NB4 (cell line): ENCODE measurements at places on chromosomes 2 and 18.

GRCh38 chr18:47542551-47542950, 291.1 kb upstream of the SKOR2 start:
- DNase-seq: no peak

DNA sequence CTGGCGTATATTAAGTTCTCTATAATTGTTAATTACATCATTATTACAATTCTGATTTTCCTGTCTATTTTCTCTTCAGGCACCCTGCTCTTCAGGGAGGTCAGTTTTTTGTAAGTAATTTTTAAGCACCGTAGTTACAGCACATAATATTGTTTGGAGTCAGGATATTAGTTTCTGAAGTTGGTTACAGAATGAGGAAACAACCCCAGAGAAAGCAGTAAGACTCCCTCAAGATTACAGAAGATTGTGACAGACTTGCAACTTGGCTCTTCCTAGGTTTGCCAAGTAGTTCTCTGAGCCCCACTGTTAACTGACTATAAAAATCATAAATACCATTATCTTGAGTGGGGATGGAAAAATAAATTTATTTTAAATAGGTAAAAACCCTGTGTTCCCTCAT, 921 bp downstream of the RPE start:
- peak; percentile 76 for DNase-seq

GRCh38 chr2:39805936-39806608, 27.0 kb upstream of the THUMPD2 start:
- no peak for DNase-seq

DNA sequence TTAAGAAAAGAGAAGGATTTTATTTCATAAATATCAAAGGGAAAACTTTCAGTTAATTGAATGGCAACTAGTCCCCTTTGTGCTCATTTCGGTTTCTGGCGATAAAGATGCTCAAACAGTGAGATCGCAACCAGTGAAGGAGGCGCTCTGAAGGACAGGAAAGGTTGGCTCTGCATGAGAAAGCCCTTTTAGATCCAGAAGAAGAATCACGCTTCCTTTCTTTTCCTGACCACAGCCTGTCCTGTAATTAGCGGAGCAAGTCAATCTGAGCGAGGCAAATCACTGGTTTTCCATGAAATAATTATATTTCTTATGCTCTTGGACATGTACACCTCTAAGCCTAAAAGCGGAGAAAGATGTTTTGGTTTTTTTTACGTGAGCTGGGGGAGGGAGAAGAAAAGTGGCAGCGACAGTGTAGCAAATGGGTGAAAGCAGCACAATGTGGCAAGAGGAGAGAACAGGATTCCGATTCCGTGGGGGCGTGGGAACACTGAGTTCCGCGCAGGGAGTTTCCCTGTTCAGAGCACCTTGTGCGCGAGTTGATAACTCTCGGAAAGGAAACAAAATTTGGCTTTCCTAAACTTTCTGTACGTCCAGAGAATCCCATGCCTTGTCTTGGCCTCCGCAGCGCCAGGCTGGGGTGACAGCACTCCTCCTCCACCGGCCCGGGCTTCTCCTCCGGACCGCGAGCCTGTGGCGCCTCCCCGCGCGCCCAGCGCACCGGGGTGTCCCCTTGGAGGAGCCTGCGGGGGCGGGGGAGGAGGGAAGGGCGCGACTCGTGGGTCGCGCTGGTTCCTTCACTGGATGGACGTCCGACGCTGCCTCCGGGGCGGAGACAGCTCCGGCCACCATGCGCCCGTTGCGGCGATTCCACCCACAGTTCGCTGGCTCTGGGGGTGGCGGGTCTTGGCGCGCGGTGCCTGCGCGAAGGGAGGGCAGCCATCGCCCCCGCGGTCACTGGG, 620 bp upstream of the SLC9A2 start:
- peak; percentile 37 for DNase-seq

- no peak for DNase-seq
Measured at GRCh38 chr2:27870724-27871123, 19.5 kb downstream of the RBKS start.

GRCh38 chr2:233271693-233272092, 20.2 kb downstream of the ATG16L1 start:
- DNase-seq: no peak

DNA sequence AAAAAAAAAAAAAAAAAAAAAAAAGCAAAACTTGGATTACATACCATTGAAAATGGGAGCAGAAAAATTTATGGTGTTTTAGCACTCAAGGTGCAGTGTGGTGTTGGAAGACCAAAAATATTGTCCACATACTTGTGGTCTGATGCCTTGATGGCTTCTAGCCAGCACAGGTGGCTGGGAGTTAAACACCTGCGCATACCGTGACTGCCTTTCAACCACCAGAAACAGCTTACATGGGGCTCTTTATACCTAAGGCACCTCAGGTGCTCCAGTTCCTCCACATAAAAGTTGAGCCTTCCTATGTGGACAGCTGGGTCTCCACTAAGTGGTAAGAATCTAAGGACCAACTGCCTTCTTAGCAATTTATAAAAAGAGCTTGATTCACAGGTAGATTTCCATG, 802.6 kb upstream of the CELF4 start:
- no peak for DNase-seq

DNA sequence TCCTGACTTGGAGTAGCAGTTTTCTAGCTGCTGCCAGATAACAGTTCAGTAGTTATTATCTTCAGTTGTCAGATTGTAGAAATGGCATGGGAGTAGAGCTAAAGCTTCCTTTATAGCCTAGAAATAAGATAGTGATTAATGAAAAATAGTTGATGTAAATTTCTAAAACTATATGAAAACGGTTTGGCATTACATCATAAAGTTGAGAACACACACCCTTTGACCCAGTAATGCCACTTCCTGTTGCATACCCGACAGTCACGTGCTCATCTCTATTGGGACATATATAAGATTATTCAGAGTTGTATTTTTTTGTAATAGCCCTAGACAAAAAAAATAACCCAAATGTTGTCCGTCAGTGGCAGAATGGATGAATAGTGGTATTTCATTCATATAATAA, 39.4 kb upstream of the ASB1 start:
- peak; percentile 77 for DNase-seq

DNA sequence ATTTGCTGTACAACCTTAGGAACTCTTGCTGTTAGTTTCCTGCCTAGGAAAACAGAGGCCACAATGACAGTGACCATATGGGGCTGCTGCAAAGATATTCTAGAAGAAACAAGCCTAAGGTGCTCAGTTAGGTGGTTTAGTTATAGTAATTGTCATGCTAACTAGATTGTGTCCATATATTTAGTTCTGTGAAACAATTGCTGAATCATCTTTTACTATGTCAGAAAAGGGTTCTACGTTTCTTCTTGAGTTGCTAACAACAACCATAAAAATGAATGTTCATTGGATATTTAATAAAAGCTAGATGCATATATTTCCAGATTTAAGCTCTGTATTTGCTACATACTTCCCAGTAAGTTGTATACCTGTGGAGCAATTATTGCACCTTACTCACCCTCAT, 597.2 kb upstream of the KLHL29 start:
- DNase-seq: no peak

DNA sequence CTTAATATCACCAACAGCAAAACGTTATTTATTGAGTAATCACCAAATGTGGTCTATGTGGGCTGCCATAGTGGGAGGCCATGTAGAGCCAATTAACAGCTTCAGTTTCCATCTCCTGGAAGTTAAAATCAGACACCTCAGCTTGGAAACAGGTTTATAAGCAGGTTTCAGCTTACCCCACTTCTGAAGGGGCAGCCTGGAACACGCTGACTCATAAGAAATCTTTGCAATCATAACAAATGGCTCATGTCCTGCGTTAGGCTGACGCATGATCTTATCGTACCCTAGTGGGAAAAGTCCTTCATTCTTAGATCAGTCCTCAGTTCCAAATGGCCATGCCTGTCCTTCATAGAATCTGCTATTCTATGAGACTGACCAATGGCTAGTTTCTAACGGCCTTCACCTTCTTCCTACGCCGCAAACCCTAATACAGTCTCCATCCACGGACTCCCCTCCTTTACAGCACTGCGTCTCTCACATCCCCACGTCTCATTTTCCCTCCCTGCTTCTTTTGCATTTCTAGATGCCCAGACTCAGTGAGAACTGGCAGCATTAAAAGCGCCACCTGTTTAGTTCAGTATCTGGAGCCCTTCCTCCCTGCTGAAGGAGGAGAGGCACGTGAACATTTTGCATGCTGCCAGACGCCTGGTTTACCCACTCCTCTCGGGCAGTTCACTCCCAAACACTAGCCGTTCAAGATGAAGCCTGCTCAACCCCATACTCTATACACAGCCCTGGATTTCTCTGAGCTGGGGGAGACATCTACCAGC, 24.2 kb upstream of the BZW1 start:
- DNase-seq: peak; percentile 65

- no peak for DNase-seq
Measured at GRCh38 chr18:11246495-11247300, 97.3 kb upstream of the PIEZO2 start.

DNA sequence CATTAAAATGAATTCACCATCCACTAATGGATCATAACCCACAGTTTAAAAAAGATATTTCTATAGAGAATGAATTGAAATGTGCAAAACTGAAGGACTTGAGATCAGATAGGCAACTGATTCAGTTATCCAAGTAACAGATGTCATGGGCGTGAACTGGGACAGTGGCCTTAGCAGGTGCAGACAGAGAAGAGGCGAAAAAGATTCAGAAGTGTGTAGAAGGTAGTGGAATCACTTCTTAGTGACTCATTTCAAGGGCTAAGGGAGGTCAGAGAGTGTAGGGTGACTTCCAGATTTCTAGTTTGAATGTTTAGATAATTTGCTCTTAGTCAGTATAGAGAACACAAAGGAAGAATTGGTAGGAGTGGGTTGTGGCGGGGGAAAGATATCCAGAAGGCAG, 79.7 kb downstream of the EHBP1 start:
- no peak for DNase-seq

GRCh38 chr2:18349421-18349820, 211.0 kb downstream of the RDH14 start:
- DNase-seq: no peak

- no peak for DNase-seq
Measured at GRCh38 chr2:34578641-34579040, 979.5 kb upstream of the FAM98A start.

DNA sequence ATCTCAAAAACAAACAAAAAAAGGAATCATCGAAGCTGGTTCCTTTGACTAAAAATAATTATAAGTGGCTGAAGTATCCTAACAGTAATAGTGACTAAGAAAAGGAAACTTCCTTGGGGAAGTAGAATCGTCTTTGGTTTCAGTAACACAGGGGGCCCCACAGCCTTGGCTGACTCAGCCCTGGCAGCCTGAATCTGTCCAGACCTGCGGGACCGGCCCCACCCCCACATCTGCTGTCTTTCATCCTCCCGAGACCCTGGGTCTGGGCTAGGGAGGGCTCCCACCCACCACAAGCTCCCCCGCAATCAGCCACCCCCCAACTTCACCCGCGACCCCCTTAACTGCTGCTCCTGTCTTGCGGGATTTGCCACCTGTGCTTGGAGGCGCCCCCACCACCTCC, 1452.6 kb upstream of the ACVR2A start:
- peak; percentile 35 for DNase-seq

- DNase-seq: no peak
Measured at GRCh38 chr2:237474442-237474911, 12.6 kb upstream of the MLPH start.

GRCh38 chr18:70418546-70419311, 129.9 kb downstream of the SOCS6 start:
- DNase-seq: no peak

DNA sequence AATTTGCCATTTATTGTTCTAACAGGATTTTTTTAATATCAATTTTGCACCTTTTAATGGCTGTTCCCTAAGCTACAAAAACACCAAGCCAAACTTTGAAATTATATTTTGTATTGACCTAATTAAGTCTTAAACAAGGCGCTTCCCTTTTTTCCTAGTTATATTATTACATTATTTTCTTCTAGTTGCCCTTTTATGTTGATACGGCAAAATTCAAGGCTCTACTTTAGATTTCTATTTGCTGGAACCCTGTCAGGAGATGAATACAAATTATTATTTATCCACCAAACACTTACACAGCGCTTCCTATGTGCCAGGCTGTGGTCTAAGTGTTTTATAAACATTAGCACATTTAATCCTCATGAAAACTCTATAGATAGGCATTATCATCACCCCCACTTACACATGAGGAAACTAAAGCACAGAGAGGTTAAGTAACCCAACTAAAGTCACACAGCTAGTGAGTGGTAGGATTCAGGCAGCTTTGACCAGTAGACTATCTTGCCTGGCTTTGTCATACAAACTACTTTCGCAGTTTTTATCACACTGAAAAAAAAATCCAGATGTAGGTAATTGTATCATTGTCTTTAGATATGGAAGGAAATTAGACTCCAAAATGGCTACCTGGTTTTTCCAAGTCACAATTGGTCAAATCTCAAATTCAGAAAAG, 456.5 kb downstream of the STK39 start:
- no peak for DNase-seq

DNA sequence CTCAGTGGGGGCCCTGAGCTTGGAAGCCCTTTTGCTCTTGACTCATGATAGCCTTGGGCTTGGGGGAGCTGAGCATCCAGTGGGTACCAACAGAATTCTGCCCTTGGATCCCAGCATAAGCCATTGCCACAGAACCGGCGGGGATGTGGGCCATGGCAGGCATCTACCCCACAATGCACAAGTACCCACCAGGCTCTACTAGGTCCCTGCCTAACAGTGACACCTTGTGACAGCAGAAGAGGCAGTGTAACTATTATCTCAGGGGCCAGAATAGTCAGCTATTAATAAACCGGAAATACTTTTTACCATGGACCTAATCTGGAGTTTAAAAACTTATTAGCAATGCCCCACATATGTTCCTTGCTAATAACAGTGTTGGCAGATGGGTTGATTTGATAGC, 397.2 kb downstream of the TMEM182 start:
- peak; percentile 11 for DNase-seq
